LHCN-M2 (cell line): ENCODE measurements at places on chromosomes 3 and 15. TPM values are rescaled to one million over a fixed set of nuclear protein-coding genes. Genes with fewer than 3 reads are reported as not detected.
A peak's percentile ranks its signal among the peaks of the same experiment; 100 is the strongest.

DNA sequence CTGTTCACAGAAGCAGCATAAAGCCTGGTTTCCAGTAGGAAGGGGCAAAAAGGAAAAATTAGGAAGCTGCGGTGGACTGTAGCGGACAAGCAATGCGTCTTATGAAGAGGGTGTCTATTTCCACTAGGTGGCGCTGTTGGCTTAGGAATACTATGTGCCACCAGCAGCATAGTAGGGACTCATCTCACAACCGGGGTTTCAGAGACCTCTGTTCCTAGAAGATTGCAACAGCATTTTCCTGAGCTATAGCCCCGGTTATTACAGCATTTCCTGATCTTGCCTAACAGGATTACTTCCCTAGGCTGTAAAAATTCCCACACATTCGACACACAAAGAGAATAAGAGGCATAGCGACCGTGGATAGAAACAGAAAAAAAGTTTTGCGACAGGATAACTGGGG, 683.0 kb downstream of the TBL1XR1 start:
- peak; percentile 8 for DNase-seq

DNA sequence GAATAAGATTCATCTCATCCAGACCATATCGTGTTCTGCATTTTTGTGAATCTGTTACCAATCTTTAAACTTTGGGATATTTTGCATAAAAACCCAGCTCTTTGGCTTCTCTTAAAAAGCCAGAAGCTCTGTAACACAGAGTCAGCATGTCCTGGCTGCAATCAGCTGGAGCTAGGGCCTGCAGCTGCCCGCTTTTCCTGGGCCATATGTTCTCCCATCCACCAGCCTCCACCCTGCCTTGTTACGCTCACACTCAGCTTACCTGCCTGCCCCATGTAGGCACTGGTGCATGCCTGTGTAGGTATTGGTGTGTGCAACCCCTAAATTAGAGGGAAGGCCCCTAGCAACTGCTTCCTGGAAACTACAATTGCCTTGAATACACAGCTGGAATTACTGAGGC, 48.2 kb downstream of the CRYGS start:
- DNase-seq: no peak

Gene LDHAL6B
- not detected in 2 replicates for total RNA-seq

DNA sequence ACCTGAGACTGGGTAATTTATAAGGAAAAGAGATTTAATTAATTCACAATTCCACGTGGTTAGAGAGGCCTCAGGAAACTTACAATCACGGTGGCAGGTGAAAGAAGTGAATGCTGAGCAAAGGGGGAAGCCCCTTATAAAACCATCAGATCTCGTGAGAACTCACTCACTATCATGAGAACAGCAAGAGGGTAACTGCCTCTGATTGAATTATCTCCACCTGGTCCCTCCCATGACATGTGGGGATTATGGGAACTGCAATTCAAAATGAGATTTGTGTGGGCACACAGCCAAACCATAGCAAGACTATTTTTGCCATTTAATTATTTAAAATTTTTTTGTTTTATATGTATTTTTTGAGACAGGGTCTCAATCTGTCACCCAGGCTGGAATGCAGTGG, 27.0 kb upstream of the KCTD6 start:
- no peak for DNase-seq

DNA sequence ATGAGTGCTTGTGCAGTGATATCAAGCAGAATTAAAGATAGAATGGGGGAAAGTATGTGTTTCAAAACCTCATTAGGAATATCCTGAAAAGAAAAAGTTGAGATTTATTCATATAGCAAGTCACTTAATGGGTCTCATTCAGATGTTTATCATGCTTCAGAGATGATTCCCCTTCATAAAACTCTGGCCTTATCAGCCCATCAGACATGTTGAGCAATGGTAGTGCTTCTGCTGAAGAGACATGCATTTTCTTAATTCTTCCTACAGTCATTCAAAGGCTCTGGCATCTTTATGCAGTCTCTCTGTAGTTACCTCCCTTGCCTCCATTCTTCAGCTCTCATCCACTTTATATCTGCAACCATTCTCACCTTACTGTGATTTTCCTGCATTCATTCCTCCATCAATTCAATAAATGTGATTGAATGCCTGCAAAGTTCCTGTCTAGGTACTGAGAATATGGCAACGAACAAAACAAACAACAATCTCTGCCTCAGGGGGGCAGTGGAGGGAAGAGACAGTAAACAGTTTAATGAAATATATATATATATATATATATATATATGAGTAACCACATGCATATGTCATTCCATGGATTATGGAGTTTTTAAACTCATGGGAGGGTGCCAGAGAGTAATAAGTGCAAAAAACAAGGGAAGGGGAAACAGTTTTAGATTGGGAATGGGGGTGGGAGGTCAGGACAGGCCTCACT, 138.5 kb downstream of the NECTIN3 start:
- peak; percentile 23 for DNase-seq
